T-helper 17 cell (primary cell): ENCODE measurements at places on chromosomes 2 and 18.

GRCh38 chr2:176685908-176686307, 416.7 kb downstream of the MTX2 start:
- H3K36me3 ChIP-seq, result peaks cover 2% of the 10 kb centered on the region
- H3K27me3 ChIP-seq, result peaks cover 60% of the 10 kb centered on the region
- H3K4me1 ChIP-seq, result no peaks in the 10 kb centered on the region
- no peak for DNase-seq
- H3K4me3 ChIP-seq, result no peak overlapping the region
- H3K27ac ChIP-seq, result no peak overlapping the region

DNA sequence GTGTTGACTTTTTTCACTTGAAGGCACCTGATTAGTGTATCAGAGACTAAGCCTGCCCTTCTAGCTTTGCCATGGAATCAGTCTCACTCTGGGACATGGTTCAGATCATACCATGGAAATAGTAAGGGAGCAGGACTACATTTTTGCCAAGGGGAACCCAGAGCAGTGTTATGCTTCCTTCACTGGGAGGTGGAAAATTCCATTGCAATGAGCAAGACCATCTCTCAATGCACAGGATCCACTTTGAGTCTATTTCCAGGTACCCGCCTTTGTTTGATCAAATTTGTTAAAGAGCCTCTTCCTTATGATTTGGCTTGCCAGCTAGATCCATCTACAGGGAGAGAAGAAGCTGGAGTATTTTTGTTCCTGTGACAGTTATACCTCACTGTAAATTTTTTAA, 395.8 kb downstream of the MTX2 start:
- no peak overlapping the region for H3K4me3 ChIP-seq
- H3K36me3 ChIP-seq, result peaks cover 2% of the 10 kb centered on the region
- no peaks in the 10 kb centered on the region for H3K4me1 ChIP-seq
- no peak for DNase-seq
- peaks cover 66% of the 10 kb centered on the region for H3K27me3 ChIP-seq

DNA sequence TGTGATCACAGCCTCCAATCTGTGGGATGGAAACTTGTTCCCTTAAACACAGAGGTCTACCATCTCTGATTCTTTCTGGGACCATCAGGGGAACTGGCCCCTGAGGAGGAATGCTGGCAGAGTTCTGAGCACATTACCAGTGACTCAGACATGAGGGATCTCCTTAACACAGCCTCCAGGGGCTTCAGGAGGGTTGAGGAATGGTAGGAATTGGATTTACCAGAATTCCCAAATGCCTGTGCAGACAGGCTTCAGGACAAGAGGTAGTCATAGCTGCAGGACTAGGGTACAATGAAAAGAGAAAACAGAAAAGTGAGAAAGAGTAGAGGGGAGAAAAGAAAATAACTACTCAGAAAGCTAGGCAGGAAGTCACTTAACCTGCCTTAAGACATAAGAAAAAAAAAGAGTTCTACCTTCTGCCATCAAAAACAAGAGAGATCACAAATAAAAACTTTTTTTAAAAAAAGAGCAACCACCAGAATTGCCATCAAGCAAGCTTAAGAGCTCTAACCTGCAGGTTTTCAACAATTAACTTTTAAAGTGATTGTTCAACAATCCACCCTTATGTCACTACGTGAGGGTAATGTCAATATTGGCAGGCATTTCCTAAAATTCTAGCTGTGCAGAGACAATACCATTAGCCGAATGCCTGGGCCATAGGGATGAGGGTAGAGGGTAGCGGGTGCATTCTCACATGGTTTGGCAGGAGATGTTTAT, 524.4 kb downstream of the BCL11A start:
- no peaks in the 10 kb centered on the region for H3K36me3 ChIP-seq
- no peak overlapping the region for H3K27ac ChIP-seq
- H3K4me3 ChIP-seq, result no peak overlapping the region
- DNase-seq, result no peak
- no peaks in the 10 kb centered on the region for H3K4me1 ChIP-seq

DNA sequence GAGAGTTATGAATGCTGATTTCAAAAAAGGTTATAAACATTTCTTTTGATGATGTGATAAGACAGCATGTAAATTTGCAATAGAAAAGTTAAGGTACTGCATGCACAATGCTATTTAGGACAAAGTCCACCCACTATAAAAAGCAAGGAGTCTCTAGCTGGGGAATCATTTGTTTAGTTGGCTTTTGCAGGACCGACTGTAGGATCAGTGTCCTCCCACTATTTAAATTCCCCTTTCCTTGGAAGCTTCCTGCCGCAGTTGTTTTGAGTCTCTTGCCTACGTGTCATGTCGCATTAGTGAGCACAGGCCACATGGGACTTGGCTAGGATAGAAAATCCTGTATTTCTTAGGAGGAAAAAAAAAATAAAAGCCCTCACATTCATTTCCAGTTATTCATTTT, 13.1 kb downstream of the QPCT start:
- peaks cover 2% of the 10 kb centered on the region for H3K36me3 ChIP-seq
- DNase-seq, result no peak
- H3K27ac ChIP-seq, result no peak overlapping the region

DNA sequence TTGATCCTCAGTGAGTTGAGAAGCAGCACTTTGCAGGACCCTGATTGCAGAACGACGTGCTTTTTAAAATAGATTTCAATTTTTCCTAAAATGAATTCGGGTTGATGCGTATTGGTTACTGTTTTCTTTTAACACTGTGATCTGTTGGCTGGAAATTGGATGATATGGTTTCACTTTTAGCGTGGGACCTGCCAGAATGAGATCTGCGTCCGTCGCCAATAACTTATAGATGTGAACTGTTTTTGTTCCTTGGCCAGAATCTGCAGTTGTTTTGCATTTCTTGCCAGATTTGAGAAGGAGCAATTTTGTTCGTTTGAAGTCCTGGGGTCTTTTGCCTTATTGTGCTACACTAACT, 703 bp downstream of the UGGT1 start:
- peaks cover 4% of the 10 kb centered on the region for H3K36me3 ChIP-seq
- no peaks in the 10 kb centered on the region for H3K27me3 ChIP-seq
- peak overlapping the region; percentile 96 for H3K4me3 ChIP-seq
- DNase-seq, result no peak
- peak overlapping the region; percentile 92 for H3K27ac ChIP-seq
- peaks cover 22% of the 10 kb centered on the region for H3K4me1 ChIP-seq

GRCh38 chr18:61420218-61420885, 87.1 kb downstream of the CDH20 start:
- H3K27me3 ChIP-seq, result no peaks in the 10 kb centered on the region
- no peak for DNase-seq
- no peaks in the 10 kb centered on the region for H3K4me1 ChIP-seq
- no peaks in the 10 kb centered on the region for H3K36me3 ChIP-seq

DNA sequence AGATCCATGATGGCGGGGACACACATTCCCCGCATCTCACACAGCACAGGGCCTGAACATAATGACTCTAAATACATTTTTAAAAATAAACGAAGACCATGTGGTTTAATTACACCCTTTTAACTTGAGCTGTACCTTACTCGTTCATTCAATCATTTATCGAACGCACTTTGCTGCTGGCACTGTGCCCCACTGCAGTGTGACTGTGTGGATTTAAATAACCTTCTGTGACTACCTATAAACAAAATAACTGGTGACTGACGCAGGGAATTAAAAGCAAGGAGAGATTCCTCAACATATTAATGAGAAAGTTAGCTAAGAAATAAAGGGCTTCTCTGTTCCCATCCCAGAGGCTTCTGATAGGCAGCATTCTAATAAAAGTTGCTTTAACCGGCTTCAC, 10.9 kb upstream of the FZD7 start:
- no peaks in the 10 kb centered on the region for H3K4me1 ChIP-seq
- no peak overlapping the region for H3K27ac ChIP-seq
- H3K36me3 ChIP-seq, result no peaks in the 10 kb centered on the region
- H3K27me3 ChIP-seq, result peaks cover 52% of the 10 kb centered on the region
- H3K4me3 ChIP-seq, result no peak overlapping the region
- no peak for DNase-seq

DNA sequence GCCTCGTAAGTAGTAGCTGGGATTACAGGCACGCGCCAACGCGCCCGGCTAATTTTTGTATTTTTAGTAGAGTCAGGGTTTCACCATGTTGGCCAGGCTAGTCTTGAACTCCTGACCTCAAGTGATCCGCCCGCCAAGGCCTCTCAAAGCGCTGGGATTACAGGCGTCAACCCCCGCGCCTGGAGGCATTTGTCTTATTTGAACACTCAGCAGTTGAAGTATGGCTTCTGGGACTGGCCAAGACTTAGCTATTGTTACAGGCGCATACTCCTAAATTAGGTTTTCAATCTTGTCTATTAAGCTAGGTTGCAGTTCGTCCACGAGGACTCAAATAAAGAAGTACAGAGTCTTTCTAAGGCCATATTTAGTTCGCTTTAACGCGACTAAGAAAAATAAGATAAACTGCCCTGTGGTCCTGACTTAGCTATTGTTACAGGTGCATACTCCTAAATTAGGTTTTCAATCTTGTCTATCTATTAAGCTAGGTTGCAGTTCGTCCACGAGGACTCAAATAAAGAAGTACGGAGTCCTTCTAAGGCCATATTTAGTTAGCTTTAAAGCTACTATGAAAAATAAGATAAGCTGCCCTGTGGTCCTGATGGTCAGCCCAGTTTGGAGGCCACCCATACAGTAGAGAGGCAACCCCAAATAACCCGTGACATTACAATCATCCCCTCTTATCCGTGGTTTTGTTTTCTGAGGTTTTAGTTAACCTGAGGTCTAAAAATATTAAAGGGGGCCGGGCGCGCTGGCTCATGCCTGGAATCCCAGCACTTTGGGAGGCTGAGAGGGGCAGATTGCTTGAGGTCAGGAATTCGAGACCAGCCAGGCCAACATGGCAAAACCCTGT, 20.8 kb upstream of the MTA3 start:
- H3K27ac ChIP-seq, result no peak overlapping the region
- H3K27me3 ChIP-seq, result peaks cover 18% of the 10 kb centered on the region
- DNase-seq, result no peak
- no peaks in the 10 kb centered on the region for H3K36me3 ChIP-seq
